ENCODE measurements at places on chromosomes 3 and 15.

GRCh38 chr3:56494679-56495322, 26.5 kb upstream of the ERC2 start:
- peak; percentile 82 for DNase-seq

GRCh38 chr3:94525043-94525442, 462.2 kb downstream of the NSUN3 start:
- no peak for DNase-seq

GRCh38 chr3:128468285-128468790, 1.6 kb upstream of the DNAJB8 start:
- no peak for DNase-seq

GRCh38 chr3:149180057-149180573, 41.5 kb downstream of the CP start:
- no peak for DNase-seq

GRCh38 chr3:8724108-8724752, 9.4 kb upstream of the CAV3 start:
- no peak for DNase-seq

- DNase-seq, result no peak
Measured at GRCh38 chr15:77851086-77851485, 218.4 kb upstream of the LINGO1 start.

GRCh38 chr15:82858932-82859331, 49.5 kb downstream of the WHAMM start:
- DNase-seq, result no peak

GRCh38 chr15:69016021-69016595, 1.6 kb downstream of the NOX5 start:
- DNase-seq, result no peak

DNA sequence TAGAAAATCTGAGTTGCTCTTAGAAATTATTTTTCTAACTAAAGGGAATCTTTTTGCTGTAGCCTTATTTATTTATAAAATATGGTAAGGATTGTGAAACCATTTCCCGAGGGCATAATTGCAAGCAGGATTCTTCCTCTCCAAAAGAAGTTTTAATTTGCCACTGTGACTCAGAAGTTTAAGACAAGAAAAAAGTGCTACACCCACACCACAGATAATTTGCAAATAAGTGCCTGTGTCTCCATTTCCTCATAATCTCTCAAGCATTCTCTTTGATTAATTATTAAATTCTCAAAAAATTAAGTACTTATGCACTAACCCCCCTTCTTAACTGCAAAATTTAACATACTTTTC, 43.6 kb downstream of the RASA2 start:
- DNase-seq, result no peak

- DNase-seq, result no peak
Measured at GRCh38 chr3:72373139-72373538, 475.1 kb downstream of the SHQ1 start.

DNA sequence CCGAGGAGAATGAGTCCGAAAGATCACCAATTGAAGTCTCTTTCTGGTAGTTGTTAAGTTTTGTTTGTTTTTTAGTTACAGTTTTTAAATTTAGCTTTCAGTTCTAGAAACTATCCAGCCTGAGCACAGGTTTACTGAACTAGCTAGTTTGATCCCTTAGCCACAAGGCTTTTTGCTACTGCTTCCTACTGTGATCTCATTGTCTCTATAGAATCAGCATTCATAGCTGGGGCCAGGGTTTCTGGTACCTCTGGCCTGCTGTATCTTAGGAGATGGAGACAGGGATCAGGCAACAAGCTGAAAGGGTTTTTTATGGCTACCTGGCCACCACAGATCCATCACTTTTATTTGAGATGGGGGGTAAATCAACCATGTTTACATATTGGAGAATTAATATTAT, 37.0 kb downstream of the GOLM2 start:
- DNase-seq, result no peak

DNA sequence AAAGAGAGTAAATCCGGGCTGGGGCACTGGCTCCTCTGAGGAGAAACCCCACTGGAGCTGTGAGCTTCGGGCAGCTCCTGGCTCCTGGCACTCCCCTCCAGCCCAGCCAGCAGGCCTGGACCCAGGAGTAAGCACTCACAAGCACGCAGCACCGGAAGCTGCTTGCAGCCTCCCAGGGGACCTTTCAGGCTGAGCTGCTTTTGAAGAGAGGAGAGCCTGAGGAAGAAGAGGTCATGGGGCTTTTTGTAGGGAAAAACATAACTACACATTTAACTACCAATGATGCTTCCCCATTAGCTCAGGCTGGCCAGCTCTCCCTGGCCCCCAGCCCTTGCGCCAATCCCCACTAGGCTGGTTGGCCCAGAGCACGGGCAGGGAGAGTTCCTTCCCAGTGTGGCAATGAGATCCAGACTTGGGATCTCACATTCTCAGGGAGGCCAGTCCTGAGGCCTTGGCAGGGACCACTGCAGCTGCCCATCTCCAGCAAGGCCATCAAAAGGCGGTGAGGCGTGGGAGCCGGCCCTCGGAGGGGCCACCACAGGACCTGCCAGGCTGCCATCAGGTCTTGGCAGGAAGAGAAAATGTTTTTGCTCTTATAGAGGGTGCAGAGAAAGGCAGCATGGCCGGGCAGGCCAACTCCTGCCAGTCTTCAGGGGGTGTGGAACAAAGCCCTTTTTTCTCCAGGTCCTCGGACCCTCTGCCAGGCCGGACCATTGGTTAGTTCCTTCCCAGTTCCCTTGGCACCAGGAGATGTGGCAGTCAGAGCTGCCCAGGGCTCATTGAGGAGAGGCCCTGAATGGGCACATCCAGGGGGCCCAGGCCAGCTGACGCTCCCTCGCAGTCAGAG, 41.5 kb upstream of the MFGE8 start:
- no peak for DNase-seq

- DNase-seq, result no peak
Measured at GRCh38 chr15:100426937-100427336, 85.2 kb upstream of the ADAMTS17 start.

DNA sequence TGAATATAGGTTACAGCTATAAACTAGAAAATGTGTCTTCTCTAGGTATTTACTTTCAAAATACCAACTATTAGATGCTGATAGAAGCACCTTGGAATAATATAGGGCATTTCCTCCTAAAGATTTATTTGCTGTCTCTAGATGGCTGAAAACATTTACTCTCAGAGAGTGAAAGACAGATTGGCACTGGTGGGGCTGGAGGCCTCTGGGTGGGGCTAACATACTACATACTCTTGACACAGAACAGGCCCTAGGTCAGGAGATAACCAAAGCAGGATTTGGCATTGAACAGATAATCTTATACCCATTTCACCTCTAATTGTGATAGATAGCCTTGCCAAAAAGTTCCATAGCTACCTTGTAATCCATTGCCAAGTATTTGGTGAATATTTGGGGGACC, 253.3 kb upstream of the TBC1D5 start:
- DNase-seq, result peak; percentile 17

DNA sequence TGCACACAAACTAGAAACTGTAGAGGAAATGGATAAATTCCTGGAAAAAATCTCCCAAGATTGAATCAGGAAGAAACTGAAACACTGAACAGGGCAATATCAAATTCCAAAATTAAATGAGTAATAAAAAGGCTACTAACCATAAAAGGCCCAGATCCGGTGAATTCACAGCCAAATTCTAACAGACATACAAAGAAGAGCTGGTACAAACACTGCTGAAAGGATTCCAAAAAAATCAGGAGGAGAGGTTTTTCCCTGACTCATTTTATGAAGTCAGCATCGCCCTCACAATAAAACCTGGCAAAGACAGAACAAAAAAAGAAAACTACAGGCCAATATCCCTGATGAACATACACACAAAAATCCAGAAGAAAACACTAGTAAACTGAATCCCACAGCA, 462.4 kb upstream of the THBS1 start:
- DNase-seq, result no peak

GRCh38 chr15:96619174-96619573, 288.7 kb downstream of the NR2F2 start:
- DNase-seq, result no peak

DNA sequence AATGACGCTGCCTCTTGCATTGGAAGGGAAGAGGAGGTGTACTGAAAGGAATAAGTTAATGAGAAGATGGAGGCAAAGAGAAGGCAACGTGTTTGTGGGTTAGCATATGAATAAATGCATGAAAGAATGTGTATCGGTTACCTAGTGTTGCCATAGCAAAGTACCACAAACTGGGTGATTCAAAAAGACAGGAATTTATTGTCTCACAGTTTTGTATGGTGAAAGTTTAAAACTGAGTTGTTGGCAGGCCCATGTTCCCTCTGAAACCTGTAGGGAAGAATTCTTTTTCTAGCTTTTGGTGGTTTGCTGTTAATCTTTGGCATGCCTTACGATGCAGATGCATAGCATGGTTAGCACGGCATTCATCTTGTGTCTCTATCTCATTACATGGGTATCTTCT, 729.9 kb downstream of the MECOM start:
- DNase-seq, result no peak

- DNase-seq, result no peak
Measured at GRCh38 chr15:79933231-79933630, 36.4 kb upstream of the MTHFS start.

- DNase-seq, result no peak
Measured at GRCh38 chr3:141796889-141797781, 33.9 kb downstream of the GRK7 start.

DNA sequence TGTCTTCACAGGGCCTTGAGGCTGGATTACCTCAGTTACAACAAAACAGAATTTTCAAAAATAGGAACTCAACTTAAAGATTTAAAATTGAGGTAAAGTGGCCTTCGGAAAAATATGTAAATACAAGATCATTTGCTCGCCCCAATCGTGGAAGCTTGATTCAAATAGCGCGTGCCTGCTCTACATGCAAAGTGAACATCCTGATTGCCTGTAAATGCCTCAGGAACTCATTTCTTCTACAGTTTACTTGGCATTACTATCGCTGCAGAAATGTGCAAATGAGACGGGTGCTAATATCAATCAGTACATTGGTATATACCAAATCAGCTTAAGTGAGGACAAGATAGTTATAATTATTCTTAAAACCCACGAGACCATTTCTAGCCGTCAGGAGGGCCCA, 159.2 kb downstream of the XXYLT1 start:
- no peak for DNase-seq

DNA sequence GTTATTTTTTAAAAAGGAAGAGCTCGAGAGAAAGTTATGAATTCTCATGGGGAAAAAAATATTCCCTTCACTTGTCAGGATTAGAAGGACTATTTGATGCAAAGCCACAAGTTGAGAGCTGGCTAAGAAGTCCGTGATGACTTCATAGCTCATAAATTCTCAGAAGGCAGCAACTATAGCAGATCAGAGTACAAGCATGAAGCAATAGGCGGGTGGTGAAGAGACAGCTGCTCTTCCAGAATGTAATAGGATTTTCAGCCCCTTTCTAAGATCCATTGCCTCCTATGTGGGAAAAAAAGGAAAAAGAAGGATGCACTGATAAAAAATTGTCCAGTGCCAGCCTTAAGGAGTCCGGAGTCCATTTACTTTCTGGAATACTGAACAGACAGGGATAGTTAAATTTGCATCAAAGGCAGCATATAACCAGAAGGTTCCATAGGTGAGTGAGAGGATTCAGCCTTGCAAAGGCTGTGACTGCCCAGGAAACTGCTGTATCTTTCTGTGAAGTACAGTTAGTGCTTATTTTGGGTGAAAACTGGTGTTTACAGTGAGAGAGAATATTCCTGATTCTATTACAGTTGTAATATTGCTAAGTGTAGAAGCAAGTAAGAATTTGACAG, 929.5 kb upstream of the ALCAM start:
- no peak for DNase-seq

- DNase-seq, result no peak
Measured at GRCh38 chr15:80613762-80614365, 81.2 kb upstream of the ABHD17C start.

DNA sequence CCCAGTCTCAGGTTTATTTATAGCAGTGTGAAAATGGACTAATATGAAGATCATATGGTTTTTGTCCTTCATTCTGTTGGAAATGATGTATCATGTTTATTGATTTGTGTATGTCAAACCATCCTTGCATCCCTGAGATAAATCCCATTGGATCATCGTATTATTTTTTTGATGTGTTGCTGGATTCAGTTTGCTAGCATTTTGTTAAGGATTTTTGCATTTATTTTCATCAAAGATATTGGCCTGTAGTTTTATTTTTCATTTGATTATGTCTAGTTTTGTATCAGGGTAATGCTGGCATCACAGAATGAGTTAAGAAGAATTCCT, 34.3 kb downstream of the FAIM start:
- no peak for DNase-seq

- no peak for DNase-seq
Measured at GRCh38 chr15:87736401-87736800, 520.1 kb downstream of the NTRK3 start.

DNA sequence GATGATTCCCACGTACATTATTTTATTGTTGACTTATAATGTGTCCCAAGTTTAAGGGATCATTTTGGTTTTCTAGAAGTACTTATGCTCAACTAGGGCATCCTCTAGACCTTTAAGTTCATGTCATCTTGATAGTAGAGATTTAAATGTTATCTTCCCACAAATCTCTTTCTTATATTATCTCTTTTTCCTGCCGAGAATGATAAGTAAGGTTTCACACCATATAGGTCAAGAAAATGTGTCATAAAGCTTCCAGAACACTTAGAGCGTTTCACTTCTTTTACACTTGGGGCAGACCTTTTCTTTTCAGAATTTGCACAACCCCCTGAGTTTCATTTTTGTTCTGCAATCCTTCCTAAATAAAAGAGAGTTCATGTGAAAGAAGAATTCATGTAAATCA, 142.0 kb upstream of the CBLB start:
- no peak for DNase-seq

DNA sequence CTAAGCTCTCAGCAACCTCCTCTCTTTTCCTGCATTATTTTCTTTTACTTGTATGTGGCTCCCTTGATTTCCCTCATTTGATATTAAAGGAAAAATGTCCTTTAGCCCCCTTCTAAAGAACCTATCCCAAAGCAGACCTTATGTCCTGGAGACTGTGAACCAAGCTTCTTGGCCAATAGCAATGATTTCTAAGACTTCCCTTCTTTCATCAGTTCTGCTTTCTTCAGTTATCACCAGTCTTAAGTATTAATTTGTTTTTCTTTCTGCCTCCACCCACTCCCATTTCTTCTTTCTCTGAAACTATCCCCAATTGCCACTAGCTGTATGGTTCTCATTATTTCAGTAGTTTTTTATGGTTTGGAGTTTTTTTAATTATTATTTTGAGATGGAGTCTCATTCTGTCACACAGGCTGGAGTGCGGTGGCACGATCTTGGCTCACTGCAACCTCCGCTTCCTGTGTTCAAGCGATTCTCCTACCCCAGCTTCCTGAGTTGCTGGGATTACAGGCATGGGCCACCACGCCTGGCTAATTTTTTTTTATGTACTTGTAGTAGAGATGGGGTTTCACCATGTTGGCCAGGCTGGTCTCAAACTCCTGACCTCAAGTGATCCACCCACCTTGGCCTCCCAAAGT, 12.1 kb downstream of the TMOD3 start:
- DNase-seq, result no peak
